ENCODE measurements at places on chromosomes 5 and 9.

- DNase-seq: no peak
Observed at GRCh38 chr9:98477884-98478283, 222.4 kb upstream of the TBC1D2 start.

- no peak for DNase-seq
Observed at GRCh38 chr9:14313951-14314423, at the start of gene NFIB. NFIB (minus strand) TSS chr9:14314141; CDS start chr9:14313511, 630 bp downstream.

DNA sequence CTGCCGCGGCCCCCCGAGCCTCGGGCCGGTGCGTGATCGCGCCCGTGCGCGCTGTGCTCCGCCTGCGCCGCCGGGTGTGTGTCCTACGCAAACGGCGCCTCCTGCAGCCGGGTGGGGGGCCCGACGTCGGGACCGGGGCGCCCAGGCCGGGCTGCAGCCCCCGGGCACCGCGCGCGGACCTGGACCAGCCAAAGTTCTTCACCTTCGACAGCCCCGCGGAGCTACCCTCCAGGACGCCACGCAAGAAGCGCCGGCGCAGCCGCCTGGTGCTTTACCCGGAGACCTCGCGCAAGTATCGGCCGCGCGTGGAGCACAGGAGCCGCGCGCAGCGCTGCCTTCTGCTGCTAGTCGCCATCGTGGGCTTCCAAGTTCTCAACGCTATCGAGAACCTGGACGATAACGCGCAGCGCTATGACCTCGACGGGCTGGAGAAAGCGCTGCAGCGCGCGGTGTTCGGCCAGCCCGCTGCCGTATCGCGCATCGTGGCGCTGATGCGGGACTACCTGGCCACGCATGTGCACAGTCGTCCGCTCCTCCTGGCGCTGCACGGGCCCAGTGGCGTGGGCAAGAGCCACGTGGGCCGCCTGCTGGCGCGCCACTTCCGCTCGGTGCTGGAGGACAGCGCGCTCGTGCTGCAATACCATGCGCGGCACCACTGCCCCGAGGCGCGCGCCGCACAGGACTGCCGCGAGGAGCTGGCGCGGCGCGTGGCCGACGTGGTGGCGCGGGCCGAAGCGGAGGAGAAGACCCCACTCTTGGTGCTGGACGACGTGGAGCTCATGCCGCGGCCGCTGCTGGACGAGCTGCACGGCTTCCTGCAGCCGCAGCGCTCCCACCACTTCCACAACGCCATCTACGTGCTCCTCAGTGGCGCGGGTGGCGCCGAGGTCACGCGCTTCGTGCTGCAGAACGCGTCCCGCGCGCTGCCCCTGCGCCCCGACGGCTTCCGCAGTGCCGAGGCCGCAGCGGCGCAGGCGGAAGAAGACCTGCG lies 1.5 kb downstream of the TOR4A start:
- no peak for DNase-seq

DNA sequence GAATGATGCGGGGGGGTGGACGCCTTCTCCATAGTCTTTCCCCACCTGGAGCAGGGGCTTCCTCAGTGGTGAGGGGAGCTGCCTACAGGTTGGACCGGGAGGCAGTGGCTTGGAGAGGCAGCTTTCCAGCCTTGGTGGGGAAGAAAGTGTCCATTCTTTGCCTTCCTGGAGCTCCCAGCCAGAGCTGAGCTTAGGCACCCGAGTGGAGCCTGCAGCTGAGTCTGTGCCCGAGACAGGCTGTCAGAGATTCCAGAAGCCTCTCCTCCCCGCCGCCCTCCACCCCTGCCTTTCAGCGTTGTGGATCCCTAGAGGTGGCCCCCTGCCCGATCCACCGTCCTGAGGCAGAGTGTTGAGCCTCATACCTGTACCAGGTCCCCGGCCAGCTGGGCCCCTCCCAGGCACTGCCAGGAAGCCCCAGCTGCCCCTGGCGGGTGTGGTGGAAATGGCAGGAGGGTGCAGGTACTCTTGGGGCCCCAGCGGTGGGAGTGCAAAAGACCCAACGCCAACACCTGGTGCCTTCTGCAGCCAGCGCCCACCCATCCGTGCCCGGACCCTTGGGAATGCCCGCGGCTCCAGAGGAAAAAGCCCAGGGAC lies 112.0 kb downstream of the RXRA start:
- DNase-seq: no peak

- no peak for DNase-seq
Observed at GRCh38 chr9:93447655-93448054, 3.8 kb upstream of the FAM120A start.

DNA sequence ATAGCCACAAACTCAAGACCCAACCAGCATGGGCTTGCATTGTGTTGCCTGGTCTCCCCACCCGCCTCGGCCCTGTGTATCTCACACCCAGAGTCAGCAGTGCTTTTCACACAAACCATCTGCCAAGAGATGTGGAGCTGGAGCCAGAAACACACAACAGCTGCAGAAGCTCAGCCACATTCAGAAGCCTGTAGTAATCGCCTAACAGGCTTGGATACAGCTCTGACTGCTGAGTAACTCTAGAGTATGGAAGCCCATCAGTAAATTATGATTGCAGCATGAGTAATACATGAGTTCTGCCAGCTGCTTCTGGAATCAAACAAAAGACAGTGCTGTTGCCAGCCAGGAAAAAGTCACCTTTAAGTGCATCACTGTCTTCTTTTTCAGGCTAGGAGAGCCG lies 16.0 kb downstream of the TEK start:
- peak; percentile 95 for DNase-seq

- DNase-seq: no peak
Observed at GRCh38 chr5:73955271-73955846, 329.4 kb downstream of the ARHGEF28 start.

- DNase-seq: no peak
Observed at GRCh38 chr5:154761046-154761736, 6.0 kb downstream of the LARP1 start.

- DNase-seq: peak; percentile 94
Observed at GRCh38 chr5:10567781-10568321, 4.0 kb downstream of the ANKRD33B start.
